ENCODE measurements at places on chromosomes 5 and 9.

- no peak for DNase-seq
Observed at GRCh38 chr5:131538177-131538593, 96.8 kb downstream of the RAPGEF6 start.

GRCh38 chr5:14156290-14156649 lies 13.1 kb downstream of the TRIO start:
- DNase-seq = no peak

- DNase-seq = no peak
Observed at GRCh38 chr5:168575391-168576372, 3.5 kb downstream of the PANK3 start.

DNA sequence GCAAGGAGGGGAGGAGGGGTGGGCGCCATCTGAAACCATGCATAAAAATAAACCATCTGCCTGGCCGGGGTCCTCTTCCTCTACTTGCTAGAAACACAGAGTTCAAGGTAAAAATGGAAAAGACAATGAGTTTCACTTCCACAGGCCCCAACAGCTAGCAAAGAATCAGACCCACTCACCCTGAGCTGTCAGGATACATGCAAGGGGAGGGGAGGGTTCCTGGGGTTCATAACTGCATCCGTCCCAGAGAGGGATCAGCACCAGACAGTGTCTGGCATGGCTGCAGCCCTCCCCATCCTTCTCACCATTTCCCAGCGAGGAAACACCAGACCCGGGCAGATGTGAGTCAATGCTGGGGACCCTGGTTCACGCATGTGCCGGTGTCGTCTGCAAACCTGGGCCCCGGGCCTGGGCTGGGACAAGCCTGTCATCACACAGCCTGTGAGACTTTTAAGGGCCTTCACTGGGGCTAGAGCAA lies 55.4 kb downstream of the SEMA4D start:
- DNase-seq = no peak

DNA sequence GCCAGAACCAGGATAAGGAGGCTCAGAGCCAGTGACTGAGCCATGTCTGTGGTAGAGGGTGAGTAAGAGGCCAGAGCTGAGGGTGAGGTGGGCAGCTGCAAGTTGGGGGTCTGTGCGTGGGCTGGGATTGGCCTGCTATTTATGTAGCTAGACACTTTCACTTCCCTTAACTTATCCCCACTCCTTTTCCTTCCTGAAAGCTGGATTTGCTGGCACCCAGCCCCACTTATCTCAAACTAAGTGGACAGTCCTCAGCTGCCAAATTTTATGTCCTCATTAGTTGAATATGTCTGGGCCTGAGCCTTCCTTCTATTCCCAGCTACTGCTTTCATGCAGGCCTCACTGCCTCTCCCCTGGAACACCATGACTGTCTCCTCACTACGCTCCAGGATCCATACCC lies at the start of gene CCL21:
Gene CCL21 (minus strand): TSS at position 114 of the 400 bp plus-strand sequence. CDS start 70 bp downstream, at position 44.
- DNase-seq = no peak

GRCh38 chr9:127133739-127134167 lies 11.3 kb upstream of the ANGPTL2 start:
- no peak for DNase-seq

GRCh38 chr9:130264414-130265350 lies 878 bp upstream of the HMCN2 start:
- DNase-seq = no peak

DNA sequence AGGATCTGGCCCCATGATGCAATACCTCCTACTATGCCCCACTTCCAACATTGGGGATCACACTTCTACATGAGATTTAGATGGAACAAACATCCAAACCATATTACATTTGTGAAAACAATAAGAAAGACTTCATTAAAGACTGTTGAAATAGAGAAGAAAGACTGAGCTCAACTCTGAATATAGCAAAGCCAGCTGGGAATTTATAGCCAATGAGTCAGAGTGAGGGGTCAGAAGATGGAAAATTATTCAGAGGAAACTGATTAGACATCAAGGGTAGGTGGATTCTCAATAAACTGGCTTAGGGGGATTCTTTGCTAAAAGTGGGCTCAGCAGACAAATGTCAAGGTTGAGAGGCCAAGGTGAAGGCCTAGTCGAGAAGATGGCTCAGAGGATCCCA lies 25.6 kb downstream of the BTF3 start:
- no peak for DNase-seq

GRCh38 chr9:132333556-132333955 lies 21.2 kb downstream of the SETX start:
- no peak for DNase-seq

DNA sequence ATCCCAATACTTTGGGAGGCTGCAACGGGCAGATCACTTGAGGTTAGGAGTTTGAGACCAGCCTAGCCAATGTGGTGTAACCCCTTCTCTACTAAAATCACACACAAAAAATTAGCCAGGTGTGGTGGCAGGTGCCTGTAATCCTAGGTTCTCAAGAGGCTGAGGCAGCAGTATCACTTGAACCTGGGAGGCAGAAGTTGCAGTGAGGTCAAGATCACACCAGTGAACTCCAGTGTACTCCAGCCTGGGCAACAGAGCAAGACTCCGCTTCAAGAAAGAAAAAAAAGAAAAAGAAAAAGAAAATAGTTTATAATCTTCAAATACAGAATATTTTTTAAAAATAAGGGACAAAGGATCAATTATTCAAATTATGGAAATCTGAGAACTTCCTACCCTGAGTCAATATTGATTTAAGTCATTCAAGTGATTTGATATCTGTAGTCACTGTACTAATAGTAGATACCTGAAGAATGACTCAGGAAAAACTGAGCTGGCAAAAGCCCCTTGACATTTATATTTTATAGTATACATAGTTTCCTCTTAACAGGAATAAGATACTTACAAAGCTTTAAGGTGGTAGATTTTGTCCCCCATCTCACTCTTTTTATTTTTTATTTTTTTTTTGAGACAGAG lies 61.8 kb downstream of the PTBP3 start:
- no peak for DNase-seq

Measured in activated T-cell treated with anti-CD3 and anti-CD28 coated beads for 1 hour (primary cell).